ENCODE measurements at places on chromosomes 1 and 21.

- no peak for DNase-seq
Measured at GRCh38 chr1:175947771-175948170, 204.4 kb upstream of the TNR start.

DNA sequence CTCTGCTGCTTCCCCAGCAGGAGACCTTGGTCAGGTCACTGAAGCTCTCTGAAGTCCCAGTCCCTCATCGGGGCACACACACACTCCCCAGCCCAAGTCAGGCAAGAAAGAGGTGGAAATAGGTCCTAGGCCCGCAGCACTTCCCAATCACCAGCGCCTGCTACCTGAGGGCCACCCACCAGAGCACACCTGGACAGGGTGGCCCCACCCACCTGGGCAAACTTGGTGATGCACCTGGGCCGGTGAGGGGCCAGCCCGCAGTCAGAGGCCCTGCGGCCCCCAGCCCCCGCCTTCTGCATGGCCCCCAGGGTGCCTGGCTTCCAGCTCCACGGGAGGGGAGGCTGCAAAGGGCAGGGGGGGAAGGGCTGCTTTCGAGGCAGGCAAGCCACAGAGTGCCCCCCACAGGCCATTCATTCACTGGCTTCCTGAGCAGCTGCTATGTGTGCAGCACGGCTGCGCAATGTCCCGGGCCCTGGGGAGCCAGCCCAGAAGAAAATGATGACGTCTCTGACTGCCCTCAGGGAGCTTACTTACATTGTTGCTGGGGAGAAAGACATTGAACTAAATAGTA, 4.7 kb downstream of the SH2D5 start:
- no peak for DNase-seq

DNA sequence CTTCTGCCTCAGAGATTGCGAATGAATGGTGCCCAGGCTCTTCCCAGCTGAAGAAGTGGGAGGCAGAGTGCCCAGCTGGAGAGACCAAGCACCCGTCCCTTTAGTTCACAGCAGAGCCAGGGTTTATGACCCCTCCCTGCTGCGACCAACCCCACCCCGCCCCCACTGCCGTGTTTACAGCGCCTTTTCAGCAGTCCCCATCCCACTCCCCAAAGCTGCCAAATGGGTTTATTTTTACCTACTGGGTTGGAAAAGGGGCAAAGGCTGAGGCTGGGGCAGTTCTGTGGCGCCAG, 23.6 kb downstream of the DYRK3 start:
- DNase-seq = no peak

GRCh38 chr1:81430236-81430938, 370.3 kb upstream of the ADGRL2 start:
- no peak for DNase-seq

- no peak for DNase-seq
Measured at GRCh38 chr1:3187415-3188149, 118.6 kb downstream of the PRDM16 start.

DNA sequence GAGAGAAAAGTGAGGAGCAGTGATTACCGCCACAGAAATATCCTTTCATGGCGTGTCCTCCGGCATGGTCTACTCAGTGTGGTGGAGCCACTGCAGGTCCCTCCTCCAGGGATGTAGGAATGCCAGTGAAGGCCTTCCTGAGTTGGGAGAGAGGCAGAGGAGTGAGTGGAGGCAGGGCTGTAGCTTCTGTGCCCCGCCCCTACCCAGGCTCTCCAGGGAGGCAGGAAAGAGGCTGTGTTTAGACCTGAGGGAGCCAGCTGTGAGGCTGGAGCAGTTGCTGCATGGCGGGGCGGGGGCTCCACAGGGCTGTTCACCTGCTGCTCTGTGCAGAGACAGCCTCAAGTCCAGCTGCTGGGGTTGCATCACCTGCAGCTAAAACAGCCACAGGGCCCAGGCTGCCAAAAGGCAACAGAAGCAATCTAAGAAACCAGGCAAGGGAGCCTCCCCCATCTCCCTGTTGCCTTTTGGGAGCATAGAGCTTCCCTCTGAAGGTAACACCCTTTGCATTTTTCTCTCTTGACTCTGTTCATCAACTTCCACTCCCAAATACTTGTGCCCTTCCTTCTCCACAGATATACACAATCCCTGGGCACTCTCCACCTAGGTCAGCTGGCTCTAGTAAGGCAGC, 801 bp upstream of the ANXA9 start:
- DNase-seq = no peak

GRCh38 chr1:163315773-163316374, 5.9 kb upstream of the NUF2 start:
- DNase-seq = peak; percentile 70

Measured in activated CD4-positive, alpha-beta T cell treated with anti-CD3 and anti-CD28 coated beads, Interleukin-2, amount 10 ng/mL, durations not matched to agents 7 days and 5 days (primary cell).